K562 (cell line): ENCODE measurements at places on chromosomes 7 and 10. TPM values are rescaled to one million over a fixed set of nuclear protein-coding genes. Genes with fewer than 3 reads are reported as not detected.
A peak's percentile ranks its signal among the peaks of the same experiment; 100 is the strongest.

AQP1 gene
- polyA plus RNA-seq: 5.4 and 6.7 TPM in 2 replicates

PKD2L1 gene
- polyA plus RNA-seq: not detected in 2 replicates

MEIG1 gene
- 0.19 and 0.78 TPM in 2 replicates for polyA plus RNA-seq

- DNase-seq: no peak
Observed at GRCh38 chr7:90347759-90348158, 1.2 kb downstream of the GTPBP10 start.

DNA sequence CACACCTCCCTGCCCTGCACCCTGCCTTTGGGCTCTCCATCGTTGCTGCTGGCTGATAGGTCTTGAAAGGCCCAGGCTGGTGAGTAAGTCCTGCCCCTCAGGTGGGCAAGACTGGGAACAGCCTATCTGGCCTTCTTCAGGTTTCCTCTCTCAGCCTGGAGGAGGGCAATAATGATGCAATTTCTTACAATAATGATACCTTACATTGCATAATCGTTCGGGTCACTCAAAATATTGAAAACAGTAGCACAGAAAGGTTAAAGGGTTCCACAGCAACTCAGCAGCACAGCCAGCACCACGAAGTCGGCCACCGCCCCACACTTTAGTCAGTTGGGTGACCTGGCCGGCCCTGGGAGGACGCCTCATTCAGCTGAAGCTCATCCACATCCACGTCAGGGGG is 16.0 kb upstream of the FAM20C start:
- no peak for DNase-seq

- no peak for DNase-seq
Observed at GRCh38 chr10:26331371-26331770, 106.8 kb upstream of the APBB1IP start.

DNA sequence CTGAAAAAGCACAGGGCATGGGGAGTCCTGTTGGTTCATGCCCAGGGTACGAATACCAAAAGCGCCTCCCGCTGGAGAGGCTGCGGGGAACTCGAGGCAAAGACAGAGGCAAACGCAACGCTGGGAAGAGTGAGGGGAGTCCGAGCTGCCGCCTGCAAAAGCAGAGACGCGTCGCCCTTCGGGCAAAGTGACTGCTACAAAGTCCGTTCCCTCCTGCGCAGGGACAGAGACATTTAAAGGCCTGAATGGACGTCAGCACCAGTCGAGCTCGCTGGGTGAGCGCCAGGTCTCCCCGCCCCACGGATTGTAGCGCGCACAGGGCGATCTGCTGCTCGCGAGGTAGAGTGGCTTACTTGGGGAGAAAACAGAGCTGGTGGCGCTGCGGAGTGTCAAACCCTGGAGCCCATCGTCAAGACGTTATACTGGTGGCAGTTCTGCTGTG is 732.8 kb downstream of the ZWINT start:
- DNase-seq: no peak

CALHM3 gene
- polyA plus RNA-seq: not detected in 2 replicates

PTPRN2 gene
- not detected in 2 replicates for polyA plus RNA-seq

DNA sequence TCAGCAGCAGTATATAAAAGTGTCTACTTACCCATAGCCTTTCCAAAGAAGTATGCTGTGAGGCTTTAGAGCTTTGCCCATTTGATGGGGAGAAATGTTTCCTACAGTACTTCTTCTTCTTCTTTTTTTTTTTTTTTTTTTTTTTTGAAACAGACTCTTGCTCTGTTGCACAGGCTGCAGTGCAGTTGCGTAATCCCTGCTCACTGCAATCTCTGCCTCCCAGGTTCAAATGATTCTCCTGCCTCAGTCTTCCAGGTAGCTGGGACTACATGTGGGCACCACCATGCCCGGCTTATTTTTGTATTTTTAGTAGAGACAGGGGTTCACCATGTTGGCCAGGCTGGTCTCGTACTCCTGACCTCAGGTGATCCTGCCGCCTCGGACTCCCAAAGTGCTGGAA is 101.7 kb upstream of the TMEM26 start:
- DNase-seq: no peak

DNA sequence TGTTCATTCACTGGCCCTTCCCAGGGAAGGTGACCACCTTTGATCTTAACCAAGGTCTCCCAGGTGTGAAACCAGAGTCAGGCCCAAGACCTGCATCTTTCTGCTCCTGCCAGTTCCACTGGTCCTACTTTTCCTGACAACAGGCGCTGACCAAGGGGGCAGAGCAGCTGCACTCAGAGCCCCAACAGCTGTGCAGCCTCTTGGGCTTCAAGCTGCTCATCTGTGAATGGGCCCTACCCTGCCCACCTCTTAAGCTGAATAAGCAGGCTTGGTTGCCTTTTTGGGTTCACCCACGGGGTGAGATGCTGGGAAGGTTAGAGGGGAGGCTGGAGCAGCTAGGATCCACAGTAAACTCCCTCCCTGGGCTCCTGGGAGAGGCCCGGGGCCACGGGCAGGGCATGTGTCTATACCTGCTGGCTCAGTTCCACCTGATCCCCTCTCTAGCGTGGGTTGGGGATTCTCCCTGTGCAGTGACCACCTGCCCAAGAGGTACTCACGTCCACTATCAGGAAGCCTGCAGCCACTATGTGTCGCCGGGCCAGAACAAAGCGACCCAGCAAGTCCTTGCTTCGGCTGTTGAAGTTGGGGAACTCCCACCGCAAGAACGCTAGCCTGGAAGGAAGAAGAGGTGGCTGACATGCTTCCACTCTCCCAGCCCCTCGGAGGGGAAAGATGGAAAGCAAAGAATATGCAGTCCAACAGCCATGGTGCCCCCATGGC is 10.6 kb downstream of the TBRG4 start:
- DNase-seq: no peak

AGAP3 gene
- polyA plus RNA-seq: 118 and 127 TPM in 2 replicates

- DNase-seq: no peak
Observed at GRCh38 chr10:36534471-36535002, 590.9 kb upstream of the ANKRD30A start.

DNA sequence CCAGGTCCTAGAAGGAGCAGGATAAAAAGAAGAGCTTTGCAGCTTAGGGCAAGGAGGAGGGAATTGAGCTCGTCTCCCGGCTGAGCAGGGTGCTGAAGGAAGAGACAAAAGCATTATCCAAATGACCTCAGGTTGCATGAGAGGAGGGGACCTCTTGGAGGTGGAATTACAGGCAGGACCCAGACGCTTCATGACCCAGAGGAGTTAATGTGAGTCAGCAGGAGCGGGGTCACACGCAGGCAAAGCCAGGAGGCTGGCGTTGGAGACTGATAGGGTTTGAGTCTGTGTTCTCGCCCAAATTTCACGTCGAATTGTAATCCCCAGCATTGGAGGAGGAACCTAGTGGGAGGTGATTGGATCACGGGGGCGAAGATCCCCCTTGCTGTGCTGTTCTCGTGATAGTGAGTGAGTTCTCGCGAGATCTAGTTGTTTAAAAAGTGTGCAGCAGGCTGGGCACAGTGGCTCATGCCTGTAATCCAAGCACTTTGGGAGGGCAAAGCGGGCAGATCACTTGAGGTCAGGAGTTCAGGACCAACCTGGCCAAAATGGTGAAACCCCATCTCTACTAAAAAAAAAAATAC is 63.7 kb upstream of the AUTS2 start:
- no peak for DNase-seq

- peak; percentile 82 for DNase-seq
Observed at GRCh38 chr10:72243822-72244437, 27.9 kb upstream of the ASCC1 start.

DNA sequence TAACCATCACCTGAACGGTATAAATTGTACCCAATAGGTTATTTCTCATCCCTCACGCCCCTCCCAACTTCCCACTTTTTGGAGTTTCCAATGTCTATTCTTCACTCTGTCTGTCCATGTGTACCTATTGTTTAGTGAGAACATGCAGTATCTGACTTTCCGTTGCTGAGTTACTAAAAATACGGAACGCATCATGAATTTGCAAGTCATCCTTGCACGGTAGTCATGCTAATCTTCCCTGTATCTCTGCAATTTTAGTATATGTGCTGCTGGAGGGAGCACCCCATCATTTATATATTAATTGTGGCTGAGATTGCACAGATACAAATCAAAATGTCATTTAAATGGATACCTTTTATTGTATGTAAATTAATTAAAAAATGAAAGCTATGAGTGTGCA is 75.7 kb upstream of the SFMBT2 start:
- no peak for DNase-seq

PILRB gene
- polyA plus RNA-seq: 94.6 and 99.3 TPM in 2 replicates

DNA sequence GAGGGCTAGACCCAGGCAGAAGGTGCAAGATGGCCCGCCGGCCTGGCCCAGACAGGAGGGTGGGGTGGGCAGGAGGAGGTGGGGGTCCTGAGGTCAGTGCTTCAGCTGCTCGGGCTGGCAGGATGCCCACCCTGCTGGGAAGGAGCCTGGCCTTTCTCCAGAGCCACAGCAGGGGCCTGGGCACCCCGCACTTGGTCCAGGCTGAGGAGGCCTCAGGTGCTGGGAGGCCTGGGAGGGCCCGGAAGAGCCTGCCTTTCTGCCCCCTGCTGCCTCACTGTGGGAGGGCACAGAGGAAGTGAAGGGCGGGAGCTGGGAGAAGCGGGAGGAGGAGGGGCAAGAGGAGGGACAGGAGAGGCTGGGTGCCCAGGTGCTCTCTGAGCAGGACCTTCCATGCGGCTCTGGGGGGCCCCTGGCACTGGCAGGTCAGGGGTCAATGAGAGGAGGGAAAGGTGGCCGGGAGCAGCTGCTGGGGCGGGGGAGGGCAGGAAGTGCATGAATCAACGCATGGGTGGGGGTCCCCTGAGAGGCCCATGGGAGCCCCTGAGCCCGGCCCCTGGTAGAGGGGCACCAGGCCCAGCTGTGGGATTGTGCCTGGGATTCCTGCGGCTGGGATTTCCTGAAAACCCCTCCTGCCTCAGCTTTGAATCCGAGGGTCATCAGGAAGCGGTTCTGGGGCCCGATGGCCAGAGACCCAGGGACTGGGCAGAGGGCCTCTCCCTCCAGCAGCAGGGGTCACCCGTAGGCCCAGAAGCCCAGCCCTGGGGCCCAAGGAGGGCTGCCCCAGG is 49.9 kb downstream of the PWWP2B start:
- peak; percentile 46 for DNase-seq

DNA sequence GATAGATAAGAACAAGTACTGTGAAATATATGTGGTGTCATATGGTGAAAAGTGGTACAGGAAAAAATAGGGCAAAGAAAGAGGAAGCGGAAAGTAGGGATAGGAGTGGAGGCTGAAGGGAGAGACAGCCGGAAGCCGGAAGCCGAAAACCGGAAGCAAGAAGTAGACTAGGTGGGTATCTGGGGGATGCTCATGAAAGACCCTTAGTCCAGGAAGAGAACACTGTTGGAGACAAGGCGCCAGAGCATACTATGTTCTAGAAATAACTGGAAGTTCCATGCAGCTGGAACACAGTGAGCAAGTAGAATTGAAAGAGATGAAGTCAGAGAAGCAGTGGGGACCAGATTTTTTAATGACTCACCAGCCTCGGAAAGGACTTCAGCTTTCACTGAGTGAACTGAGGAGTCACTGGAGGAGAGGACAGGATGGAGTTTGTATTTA is 22.5 kb downstream of the ST8SIA6 start:
- no peak for DNase-seq

DNA sequence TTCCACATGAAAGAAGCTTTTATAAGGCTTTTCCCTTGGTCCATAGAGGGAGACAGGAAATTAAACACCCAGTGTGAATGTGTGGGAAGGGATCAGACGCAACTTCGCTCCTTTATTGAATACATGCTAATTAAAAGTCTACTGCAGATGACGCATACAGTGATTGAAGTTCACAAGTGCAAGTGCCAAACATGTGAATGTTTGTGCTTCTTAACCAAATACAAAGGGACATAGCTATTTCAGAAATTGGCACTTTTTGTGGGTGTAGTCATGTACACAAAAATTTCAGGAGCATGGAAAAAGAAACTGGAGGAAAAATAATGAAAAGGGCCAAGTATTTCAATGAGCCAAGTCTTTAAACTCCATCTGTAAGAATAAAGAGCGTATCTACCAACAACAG is 283.7 kb downstream of the SKAP2 start:
- DNase-seq: no peak

GRCh38 chr7:151449990-151450389 is 10.0 kb upstream of the CRYGN start:
- no peak for DNase-seq

- no peak for DNase-seq
Observed at GRCh38 chr7:18694911-18695310, 199.4 kb downstream of the HDAC9 start.

MCMBP gene
- 42.6 and 43.3 TPM in 2 replicates for polyA plus RNA-seq

DNA sequence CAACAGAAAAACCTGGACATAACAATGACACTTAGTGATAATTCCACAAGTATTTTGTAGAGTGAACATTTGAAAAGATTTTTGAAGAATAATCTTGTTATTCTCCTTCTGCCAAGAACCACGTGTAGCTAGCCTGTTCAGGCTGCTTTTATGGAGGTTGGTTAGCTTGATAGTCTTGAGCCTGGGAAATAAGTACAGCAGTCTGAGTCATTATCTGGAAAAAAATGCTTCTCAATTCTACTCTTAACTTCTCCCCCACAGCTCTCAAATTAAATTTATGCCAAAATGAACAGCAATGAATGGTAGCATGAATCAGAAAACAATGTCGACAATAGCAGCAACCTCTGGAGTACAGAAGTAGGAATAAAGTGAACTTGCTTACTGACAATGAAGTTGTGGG is 63.2 kb downstream of the GPR37 start:
- DNase-seq: no peak

NAT16 gene
- polyA plus RNA-seq: not detected in 2 replicates

GRCh38 chr10:63423494-63423893 is 42.3 kb downstream of the JMJD1C start:
- DNase-seq: no peak

GRCh38 chr7:19621740-19622139 is 87.1 kb downstream of the POLR1F start:
- DNase-seq: no peak

GRCh38 chr10:17851611-17852010 is 42.5 kb downstream of the MRC1 start:
- DNase-seq: no peak

- no peak for DNase-seq
Observed at GRCh38 chr10:43120929-43121314, 17.3 kb upstream of the CSGALNACT2 start.

- DNase-seq: no peak
Observed at GRCh38 chr7:90988996-90989765, 275.1 kb upstream of the FZD1 start.

PPP1R9A gene
- polyA plus RNA-seq: not detected in 2 replicates

VWDE gene
- 89.6 and 116 TPM in 2 replicates for polyA plus RNA-seq

ASZ1 gene
- polyA plus RNA-seq: not detected in 2 replicates

SHH gene
- not detected in 2 replicates for polyA plus RNA-seq

DNA sequence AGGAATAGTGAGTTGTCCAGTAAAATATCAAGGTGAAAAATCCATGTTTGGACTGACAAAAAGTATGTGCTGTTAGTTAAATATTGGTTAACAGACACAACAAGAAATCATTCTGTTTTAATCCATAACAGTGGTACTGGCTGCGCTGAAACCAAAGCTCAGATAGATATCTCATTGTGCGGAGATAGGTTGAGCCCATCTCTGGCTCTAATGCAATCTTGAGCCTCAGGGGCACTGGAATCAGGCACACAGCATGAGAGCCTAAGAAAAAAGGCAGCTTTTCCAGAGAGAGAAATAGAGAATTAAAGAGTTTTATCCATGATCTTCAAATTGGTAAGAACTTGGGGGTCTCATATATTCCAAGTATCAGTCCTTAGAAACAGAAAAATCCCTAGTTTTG is 373.7 kb downstream of the HPSE2 start:
- no peak for DNase-seq

GRCh38 chr7:1018334-1018695 is 26.0 kb upstream of the GPR146 start:
- DNase-seq: no peak
